KBM-7 (cell line): ENCODE measurements at places on chromosomes 2 and 18.

- DNase-seq, result peak; percentile 44
These were observed 2.4 kb upstream of the MFF start for GRCh38 chr2:227322530-227323205.

GRCh38 chr2:165666605-165667004 is 127.4 kb downstream of the GALNT3 start:
- DNase-seq, result no peak

DNA sequence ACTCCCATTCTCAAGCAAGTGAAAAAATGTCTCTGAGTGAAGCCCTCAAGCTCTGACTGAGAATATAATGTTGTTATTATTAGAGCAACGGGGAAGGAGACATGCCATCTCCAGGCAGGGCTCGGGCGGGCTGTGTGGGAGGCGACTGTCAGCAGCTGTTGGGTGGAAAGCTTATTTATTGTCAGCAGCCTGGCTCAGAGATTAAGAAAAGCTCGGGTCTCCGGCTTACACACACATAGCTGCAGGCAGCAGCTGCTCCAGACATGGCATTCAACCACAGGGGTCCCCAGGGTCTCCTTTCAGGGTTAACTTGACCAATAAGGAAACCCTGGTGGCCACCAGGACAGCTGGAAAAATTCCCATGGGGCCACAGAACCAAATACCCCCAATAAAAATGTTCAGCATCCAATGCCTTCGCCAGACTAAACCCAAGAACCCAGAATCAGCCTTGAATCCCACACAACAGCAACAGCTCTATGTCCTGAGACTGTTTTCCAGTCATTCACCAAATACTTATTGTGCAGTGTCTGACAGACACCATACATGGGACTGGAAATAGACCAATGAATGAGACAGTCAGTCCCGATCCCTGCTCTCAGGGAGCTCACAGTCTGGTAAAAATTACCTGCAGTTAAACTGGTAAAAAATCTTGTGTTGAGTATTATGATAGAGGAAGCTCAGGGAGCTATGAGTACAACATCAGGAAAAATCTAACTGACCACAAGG is 70.5 kb upstream of the RTN4 start:
- peak; percentile 87 for DNase-seq

DNA sequence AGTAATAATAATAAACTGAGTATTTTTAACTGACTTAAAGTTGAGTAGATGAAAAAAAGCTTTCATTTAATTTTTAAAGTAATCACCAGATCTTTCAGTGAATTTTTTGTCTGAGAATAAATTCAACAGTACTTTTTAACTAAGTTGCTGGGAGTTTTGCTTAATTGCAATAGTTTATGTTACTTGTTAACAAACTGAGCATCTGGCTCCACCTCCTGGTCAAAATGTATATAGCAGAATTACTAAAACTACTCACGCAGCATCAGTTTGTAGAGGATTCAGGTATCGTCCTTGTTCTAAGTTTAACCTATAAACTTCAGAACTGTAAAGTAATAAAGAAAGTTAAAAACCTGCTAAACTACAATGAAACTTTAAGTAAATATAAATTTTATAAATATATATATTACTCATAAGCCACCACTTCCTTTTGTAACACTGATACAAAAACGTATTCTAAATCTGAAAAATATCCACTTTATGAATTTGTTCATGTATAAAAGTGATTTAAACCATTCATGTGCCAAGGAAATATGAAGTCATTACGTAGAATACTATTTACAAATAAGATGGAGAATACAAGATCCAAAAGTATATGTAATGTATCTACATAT is 21.3 kb downstream of the NOL10 start:
- peak; percentile 69 for DNase-seq

DNA sequence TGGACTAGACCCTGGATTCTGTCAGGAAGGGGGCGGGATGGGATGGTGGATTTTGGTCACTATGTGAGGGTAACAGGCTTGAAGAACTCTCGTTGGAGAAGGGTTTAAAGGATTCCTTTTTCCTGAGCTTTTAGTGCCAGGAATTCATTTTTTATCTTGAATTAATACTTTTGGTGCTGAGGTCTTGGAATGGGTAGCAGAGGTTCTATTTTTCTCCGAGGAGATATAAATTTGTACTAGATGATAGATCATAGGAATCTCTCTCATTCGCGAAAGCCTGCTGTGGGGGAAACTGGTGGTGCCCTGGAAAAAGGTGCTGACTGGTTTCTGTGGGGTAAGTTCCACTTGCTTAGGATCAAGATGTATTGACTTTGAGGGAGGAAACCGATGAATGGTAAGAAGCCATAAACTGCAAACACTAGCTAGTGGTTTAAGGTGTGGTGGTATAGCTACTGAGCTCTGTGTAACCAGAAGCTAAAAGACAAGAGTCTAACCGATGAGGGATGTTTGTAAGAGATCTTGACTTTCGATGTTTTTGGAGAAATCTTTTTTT is 706 bp downstream of the AGPS start:
- DNase-seq, result no peak

GRCh38 chr2:145860083-145860482 is 1340.2 kb upstream of the ZEB2 start:
- no peak for DNase-seq

DNA sequence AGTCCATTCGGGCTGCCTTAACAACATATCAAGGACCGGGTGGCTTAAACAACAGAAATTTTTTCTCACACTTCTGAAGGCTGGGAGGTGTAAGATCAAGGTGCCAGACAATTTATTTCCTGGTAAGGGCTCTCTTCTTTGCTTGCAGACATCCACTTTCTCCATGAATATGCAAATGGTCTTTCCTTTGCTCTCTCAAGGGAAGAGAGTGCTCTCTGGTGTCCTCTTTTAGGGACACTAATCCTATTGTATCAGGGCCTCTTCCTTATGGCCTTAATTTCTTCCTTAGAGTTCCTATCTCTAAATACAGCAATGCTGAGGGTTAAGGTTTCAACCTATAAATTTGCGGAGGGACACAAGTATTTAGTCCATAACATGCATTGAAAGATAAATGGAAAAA is 770.8 kb downstream of the DSC3 start:
- no peak for DNase-seq

GRCh38 chr2:138522556-138522955 is 21.0 kb downstream of the SPOPL start:
- no peak for DNase-seq

DNA sequence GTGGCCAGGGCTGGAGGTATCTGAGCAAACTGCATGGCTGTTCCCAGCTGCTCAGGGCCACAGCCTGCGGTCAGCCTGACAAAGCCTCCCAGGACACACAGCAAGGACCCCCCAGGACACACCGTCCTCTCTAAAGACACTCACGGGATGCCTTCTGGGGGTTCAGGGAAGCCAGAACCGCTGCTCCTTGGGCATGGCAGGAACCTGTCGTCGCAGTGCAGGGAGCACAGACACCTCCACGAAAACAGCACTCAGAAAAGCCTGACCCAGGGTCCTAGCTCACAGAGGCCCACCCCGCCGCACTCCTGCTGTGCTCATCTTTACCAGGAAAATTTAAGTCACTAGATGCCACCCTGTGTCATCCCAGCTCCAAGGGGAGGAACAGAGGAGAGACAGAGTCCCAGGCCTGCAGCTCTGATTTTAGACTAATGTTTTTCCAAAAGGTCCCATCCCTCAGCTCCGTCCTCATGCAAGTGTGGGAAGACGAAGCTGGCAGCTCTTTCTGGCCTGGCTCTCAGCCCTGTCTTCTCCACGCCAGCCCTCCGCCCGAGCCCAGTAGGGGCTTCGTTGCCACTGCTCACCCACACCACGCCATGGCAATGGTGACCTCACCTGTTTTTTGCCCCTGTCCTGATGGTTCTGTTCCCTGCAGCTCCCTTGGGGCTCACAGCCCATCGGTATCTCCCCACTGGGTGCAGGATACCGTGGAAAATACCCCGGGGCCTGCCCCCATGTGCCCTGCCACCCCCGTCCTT is 23.9 kb upstream of the SLC66A3 start:
- no peak for DNase-seq

DNA sequence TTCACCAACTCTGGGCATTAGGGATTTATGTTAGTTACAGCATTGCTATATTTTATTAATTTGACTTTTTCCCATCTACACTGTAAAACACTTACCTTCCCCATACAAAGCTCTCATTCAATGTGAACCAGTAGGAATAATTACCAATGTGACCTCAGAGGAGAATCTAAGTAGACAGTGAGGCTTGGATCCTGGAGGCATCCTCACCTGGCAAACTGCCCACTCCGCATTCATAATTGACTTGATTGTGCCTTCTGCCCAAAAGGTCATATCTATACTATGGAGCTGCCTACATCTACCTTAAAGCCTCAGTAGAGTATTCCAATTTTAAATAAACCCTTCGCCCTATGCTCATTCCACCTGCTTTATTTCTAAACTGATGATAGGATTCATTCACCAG is 45.4 kb upstream of the SCN1A start:
- no peak for DNase-seq

GRCh38 chr2:239858179-239858578 is 167.0 kb downstream of the NDUFA10 start:
- peak; percentile 8 for DNase-seq

DNA sequence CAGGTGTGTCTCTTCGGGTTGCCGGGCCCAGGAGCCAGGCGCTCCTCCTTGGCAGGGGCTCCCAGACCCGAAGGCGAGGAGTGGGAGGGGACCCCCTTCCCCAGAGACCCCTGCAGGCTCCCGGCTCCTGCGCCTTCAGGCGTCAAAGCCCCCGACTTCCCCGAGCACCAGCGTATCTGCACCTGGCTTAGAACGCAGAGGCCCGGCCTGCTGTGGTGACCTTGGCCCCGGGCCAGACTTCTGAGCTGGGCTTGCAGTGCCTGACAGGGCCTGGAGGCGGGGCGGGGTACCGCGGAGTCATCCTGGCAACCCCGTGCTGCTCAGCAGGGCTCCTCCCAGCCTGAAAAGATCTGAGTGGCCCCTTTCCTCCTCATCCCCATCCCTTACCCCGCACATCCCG is 27.0 kb downstream of the SKA1 start:
- no peak for DNase-seq

GRCh38 chr2:240480834-240481623 is 45.6 kb downstream of the GPC1 start:
- no peak for DNase-seq

DNA sequence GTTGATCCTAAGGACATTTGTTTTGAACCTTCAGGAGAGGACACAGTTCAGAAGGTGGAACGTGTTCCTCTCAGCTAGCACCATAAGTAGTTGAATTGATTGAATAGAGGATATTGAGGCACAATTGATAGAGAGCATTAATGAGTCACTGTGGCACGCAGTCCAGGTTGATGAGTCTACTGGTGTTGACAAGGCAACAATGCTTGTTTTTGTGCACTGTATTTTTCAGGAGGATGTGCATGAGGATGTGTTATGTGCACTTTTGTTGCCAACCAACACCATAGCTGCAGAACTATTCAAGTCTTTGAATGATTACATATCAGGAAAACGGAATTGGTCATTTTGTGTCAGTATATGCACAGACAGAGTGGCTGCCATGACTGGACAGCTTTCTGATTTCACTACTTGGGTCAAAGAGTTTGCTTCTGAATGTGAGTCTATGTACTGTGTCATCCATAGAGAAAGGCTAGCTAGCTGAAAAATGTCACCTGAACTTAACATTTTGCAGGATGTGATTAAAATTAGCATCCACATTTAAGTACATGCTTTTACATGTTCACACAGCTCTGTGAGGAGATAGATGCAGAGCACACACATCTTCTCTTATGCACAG is 140.1 kb upstream of the B3GNT2 start:
- DNase-seq, result no peak

DNA sequence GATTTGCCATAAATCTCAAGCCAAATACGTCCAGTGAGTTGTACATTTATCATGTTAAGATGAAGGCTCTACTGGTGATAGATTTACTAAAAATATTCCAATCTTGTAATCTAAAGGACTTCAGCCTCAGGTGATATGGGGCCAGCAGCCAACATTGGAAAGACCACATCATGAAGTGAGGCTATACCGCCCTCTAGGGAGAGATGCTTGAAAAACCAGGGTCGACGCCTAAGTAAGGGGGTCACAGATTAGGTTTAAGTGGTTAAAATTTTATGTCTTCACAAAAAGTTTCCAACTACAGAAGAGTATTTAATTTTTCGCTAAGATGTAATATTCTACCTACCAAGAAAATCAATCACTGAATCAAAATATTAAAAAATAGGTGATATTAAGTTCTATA is 33.3 kb downstream of the DOCK10 start:
- DNase-seq, result peak; percentile 21

GRCh38 chr2:236974148-236974547 is 111.5 kb upstream of the COPS8 start:
- no peak for DNase-seq

DNA sequence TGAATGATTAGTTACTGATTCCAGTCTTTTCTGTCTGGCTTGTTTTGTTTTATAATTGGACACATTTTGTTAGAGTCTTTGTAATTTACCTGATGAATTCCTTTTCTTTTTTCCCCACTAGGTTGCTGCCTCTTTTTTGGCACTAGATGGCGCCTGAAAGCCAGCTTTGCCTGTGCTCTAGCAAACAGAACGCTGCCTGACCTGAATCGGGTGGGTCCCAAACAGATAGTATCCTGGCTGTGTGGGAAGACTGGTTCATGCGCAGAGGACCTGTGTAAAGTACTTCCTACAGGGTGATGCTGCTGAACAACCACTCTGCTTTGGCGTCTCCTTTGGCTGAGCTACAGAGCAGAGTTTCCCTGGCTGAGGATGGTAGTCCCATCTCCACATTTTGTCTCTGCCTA is 288.2 kb downstream of the IKZF2 start:
- DNase-seq, result peak; percentile 95

GRCh38 chr2:212299943-212300342 is 238.7 kb downstream of the ERBB4 start:
- no peak for DNase-seq

- no peak for DNase-seq
These were observed 39.2 kb upstream of the UXS1 start for GRCh38 chr2:106233350-106233706.
